ENCODE measurements at places on chromosomes 13 and 19.

DNA sequence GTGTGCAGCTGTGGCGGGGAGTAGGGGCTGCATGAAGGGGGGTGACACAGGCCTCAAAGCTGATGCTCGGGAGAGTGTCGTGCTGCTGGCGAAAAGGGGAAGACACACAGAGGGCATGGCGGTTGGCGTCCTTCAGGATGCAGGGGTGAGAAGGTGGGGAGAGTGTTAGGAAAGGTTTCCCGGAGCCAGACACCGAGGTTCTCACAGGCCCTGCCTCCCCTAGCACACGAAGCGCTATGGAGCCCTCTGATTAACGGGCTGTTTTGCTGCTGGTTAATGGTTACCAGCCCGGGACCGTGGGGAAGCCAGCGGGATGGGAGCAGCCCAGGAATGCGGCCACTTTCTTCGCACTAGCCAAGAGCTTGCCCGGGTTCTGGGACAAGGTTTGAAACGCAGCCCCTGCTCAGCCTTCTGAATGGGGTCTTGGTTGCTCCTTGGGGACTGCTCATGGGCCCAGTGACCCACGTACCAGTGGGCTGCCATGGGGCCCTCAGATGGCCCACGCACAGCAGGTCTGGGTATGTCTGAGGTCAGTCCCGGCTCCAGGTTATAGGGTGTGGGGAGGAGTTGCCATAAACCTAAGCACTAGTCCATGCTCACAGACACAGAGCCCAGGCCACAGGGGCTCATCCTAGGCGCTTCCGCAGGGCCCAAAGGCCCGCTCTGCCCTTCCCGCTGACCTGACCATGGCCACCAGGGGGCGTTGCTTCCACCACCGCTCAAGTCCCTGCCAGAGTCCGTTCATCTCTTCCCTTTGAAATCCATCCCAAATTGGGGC is 31.3 kb upstream of the ISYNA1 start:
- peak; percentile 50 for DNase-seq

GRCh38 chr13:110799246-110800236 is 86.0 kb downstream of the ING1 start:
- DNase-seq = no peak

- peak; percentile 4 for DNase-seq
These were observed at the start of gene ZNF418 for GRCh38 chr19:57934820-57935665. Gene ZNF418 (minus strand): TSS chr19:57935402. CDS start chr19:57933822, 1,580 bp downstream.

DNA sequence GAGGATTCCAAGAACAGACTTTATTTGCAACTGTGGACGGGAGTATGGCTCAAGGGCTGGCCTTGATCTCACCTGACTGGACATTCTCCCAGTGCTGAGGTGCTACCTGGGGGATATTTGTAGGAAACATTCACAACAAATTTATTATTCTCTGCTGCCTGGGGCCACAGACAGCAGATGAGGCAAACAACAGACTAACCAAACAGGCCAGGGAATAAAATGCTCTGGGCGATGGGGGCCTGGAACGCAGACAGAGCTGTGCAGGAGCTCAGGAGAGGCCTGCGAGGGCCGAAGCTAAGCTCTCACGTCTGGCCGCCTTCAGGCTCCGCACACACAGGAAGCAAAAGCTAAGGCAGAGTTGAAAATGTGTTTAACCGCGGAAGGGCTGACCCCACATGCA is 7.8 kb downstream of the PLPP2 start:
- DNase-seq = no peak

DNA sequence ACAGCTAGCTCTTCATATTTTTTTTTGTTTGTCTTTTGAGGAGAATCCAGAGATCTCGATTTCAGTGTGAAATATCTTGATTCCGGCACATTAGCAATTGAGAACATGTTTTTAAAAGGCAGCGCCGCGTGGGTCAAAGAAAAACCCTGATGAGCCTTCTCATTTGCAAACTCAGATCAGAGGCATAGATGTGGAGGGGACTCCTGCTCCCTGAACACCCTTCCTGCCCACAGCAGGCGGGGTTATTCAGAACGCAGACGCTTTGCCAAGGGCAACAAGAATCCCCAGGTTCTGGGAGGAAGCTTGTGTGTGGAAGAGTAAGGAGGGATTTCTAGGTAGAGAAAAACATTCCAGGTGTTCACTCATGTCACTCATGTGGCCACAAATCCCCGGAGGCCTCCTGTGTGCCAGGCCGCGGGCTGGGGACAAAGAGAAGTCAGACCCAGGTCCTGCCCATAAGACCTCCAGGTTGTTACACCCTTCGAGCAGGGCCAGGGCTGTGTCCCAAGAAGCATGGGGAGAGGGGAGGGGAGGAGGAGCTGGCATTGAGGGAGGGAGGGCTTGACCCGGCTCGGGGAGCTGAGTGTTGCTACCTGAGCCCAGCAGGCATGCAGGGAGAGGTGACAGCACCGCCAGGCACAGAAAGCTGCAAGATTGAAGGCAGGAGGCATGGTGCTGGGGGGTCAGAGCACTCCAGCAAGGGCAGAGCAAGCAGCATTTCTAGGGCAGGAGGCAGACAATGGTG is 15.9 kb upstream of the IGLON5 start:
- no peak for DNase-seq

DNA sequence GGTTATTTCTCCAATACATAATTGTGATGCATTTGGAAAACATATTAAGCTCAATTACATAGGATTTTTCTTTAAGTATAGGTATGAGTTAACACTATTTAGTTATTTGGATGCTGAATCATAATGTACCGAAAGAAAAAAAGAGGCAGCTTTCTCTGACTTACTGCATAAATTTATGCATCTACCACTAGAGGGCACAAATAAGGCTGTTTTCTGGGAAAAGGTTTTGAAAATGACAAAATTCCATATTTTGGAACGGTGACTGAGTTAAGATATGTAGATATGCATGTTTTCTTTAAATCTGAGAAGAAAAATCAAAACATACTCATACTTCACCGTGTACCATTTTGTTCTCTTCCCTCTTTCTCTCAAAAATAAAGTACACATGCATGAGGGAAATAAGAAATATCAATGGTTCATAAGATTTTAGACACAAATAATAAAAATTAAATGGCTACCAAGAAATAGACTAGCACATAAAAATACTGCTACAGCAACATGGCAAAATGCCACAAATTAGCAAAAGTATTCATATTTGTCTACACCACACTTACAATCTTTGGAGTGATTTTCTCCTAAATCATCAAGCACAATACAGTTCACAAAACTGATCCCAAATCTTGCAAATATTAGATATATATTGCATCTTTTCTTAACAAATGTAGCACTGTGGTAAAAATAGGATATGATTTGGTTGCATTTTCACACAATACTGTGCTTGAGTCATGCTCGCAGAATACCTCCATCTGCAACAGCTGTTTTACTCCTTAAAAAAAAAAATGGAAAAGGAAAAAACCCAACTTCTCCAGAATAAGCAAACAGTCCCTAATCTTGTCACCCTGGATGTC is 260.0 kb downstream of the FGF14 start:
- no peak for DNase-seq

- no peak for DNase-seq
These were observed 52.7 kb downstream of the TSC22D1 start for GRCh38 chr13:44523146-44524015.
